ENCODE measurements at places on chromosomes 13 and 19.

DNA sequence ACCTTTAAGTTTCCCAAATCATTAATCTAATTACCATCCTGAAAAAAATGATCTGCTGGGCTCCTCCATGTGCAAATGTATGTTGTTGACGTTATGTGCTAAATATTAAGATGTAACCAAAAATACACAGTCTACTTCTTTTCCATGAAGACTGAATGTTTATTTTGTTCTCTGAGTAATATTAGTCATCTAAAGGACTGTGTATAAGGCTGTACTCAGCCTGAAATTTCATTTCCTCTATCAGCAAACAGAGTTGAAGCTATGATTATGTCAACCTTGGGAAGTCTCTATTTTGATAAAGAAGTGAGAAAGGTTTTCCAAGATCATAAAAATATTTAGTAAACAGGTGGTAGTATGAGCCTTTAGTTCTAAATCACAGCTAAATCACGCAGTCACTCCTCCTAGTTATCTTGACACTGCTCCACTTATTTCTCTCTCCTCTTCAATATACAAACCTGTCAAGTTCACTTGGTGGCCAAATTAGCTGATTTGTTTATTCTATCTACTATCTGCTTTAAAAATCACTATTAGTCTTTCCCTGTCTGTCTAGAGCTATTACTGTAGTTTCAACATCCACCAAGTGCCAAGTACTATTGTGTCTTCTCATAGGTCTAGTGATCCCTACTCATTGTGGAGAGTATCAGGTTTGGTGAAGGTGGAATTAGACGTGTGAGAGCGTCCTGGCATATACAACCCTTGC lies 211.7 kb upstream of the STARD13 start:
- no peak for DNase-seq

DNA sequence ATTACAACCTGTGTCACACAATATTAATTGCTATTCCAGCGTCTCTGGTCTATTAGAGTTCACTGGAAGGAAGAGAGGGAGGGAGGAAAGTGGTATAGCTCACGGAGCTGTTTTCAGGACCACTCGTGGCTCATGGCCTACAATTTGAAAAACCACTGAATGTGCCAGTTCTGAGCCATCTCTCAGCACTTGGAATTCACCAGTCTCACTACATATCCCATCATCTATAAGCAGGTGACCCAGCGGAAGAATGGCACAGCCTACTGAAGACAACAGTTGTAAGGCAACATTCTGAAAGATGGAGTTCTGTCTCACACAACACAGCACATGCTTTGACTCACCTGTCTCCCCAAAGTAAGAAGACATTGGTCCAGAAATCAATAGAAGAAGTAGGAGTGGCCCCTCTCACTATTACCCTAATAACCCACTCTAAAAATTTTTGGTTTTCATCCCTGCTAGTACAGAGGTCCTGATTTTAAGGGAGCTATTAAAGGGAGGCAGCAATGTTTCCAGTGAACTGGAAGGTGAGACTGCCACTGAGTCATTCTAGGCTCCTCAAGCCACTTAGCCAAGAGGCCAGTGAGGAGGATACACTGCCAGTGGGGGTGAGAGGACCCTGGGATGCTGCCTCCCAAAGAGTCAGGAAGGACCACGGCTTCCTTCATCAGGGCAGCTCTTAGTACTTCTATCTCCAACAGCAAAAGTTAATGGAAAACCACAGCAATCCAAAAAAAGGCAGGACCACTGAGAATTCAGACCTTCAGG lies 50.0 kb upstream of the DOCK9 start:
- no peak for DNase-seq

DNA sequence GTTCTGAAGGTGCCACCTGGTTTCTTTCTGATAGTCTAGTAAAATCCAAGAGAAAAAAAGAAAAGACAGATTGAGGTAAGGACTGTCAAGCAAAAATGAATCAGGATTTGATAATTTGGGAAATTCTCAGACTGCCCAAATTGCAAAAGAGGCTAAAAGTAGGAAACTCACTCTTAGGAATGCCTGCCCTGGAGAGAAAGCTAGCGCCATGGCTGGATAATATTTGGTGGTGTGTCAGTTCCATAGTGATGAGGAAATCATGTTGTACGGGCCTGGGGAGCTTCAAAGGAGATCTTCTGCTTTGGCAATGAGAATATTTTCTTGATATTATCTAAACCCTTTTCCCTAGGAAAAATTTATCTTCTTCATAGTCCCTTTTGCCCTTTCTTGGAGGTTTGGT lies 1008.1 kb upstream of the SLC10A2 start:
- no peak for DNase-seq

- DNase-seq = no peak
Observed at GRCh38 chr13:48979892-48980291, 4.2 kb downstream of the FNDC3A start.

DNA sequence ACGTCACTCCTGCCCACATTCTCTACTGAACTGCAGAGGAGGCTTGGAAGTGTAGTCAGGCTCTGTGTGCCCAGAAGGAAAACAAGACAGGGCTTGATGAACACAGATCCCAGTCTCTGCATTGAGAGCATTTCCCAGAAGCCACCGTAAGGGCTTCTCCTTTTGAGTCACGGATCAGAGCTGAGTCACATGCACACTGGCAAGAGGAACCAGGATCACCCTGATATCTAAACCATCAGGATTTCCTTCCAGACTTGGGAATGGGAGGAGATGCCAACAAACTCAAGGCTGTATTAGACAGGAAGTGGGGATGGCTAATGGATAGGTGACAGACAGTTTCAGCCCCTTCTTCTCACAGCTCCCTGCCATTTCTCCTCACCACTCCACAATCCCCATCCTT lies 17.7 kb upstream of the FBXO17 start:
- no peak for DNase-seq

- no peak for DNase-seq
Observed at GRCh38 chr13:69737129-69737935, 370.3 kb upstream of the ATXN8OS start.

DNA sequence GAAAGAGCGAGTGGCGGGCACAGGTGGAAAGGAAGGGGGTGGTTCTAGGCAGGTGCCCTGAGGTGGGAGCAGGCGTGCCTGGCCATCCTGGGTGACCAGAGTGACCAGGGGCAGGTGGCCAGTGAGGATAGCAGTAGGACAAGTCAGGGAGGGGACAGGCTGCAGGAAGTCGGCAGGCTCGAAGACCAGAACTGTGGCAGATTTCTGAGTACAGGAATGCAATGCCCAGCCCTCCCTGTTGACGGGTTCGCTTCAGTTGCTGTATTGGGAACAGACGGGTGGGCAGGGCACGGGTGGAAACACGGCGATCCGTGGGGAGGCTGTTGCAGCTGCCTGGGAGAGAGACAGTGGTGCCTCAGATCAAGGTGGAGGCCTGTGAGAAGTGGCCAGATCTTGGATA lies 1.9 kb downstream of the ZNF628 start:
- no peak for DNase-seq

GRCh38 chr13:21137696-21138095 lies 38.7 kb downstream of the SKA3 start:
- DNase-seq = no peak

DNA sequence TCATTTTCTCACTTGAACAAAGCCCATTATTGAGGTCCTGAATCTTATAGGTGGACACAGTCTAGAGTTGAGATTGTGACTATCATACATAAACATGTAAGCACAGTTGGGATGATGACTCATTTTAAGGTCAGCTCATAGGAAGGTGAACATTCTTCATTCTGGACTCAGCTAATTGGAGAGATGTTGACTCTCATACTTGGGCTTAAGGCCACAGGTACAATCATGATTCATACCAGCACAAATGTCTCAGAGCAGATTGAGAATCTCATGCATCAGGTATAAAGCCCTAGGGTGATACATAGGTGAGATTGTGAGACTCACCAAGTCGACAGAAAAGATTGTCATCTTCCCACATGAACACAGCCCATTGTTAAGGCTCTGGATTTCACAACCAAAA lies 62.3 kb upstream of the ZNF724 start:
- DNase-seq = no peak

- no peak for DNase-seq
Observed at GRCh38 chr19:20787786-20788185, 11.7 kb downstream of the ZNF66 start.

DNA sequence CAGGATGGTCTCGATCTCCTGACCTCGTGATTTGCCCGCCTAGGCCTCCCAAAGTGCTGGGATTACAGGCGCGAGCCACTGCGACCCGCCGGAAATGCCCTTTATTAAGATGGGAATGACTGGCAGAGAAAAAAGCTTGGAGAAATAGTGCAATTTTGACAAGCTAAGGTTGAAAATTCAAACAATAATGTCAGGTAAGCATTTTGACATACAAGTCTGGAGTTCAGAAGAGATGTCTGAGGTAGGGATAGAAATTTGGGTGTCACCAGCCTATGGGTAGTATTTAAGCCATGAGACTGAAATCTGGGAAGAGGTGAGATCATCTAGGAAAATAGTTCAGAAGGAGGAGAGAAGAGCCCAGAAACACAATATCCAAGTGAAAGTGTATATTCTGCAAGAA lies 17.1 kb upstream of the PAN3 start:
- DNase-seq = no peak

DNA sequence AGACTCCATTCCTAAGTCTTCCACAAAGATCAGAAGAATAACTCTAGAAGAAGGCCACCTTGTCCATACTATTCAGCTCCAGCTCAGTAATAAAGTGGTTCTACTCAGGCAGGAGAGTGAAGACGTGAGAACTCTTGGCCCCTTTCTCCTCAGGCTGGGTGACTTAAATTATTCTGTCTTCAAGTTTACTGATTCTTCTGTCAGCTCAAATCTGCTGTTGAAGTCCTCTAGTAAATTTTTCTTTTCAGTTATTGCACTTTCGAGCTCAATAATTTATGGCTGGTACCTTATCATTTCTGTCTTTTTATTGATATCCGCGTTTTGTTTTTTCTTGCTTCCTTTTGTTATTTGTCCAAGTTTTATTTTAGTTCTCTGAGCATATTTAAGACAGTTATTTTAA lies 922.3 kb upstream of the PCDH9 start:
- DNase-seq = no peak

- no peak for DNase-seq
Observed at GRCh38 chr13:78601874-78602560, 1.3 kb downstream of the POU4F1 start.
